Stimulated activated CD4-positive, alpha-beta T cell treated with anti-CD3 and anti-CD28 coated beads, Interleukin-12 subunit alpha, Interleukin-12 subunit beta, amount 100 ng/mL, for 4 hours (primary cell): ENCODE measurements at places on chromosomes 2 and 18.

DNA sequence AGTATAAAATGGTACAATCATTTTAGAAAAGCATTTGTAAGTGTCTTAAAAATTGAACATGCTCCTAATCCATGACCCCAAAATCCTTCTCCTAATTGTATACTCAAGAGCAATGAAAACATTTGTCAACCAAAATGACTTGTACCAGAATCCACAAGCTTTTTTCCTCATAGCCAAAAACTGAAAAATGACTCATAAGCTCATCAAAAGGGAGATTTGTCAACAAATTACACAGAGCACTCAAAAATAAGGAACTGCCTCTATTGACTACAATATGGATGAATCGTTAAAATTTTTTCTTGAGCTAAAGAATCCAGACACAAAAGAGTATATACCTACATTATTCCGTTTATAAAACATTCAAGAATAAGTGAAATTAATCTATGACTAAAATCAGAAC, 544.8 kb downstream of the ARHGAP15 start:
- DNase-seq = no peak

DNA sequence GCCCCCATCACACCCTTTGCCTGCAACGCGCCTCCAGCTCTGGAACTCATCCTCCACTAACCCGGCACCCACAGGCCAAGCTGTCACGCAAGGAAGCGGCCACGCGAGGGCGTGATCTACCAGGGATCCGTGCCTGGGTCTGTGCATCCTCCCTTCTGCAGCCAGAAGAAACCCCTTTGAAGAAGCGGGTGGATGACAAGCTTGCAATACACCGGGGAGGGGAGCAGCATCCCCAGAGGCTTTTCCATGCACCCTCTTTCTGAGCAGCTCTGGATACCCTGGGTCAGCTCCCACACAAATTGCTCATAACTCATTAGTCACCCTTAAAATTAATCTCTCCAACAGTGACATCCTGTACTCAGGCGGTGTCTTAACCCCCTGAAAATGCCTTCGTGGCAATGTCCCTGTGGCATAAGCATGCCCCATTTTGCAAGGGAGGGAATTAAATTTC, 47.6 kb downstream of the PDCL3 start:
- DNase-seq = peak; percentile 64

DNA sequence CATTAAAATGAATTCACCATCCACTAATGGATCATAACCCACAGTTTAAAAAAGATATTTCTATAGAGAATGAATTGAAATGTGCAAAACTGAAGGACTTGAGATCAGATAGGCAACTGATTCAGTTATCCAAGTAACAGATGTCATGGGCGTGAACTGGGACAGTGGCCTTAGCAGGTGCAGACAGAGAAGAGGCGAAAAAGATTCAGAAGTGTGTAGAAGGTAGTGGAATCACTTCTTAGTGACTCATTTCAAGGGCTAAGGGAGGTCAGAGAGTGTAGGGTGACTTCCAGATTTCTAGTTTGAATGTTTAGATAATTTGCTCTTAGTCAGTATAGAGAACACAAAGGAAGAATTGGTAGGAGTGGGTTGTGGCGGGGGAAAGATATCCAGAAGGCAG, 79.7 kb downstream of the EHBP1 start:
- no peak for DNase-seq

DNA sequence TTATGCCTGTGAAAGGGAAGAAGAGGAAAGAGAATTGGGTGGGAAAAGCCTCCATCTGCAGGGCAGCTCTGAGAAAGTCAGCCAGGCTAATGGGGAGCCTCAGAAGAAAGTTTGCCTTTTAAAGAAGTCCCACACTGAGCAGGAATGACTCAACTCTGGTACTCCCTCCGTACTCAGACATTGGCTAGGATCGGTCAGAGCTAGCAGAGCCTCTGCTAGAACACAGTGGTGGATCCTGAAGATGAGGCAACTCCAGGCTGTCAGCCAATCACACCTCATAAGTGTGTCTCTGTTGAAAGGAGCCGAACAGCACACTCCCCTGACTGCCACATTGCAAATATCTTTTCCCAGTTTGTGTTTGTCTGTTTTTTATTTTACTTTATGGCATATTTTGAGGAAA, 96.9 kb downstream of the HNRNPLL start:
- DNase-seq = no peak

GRCh38 chr18:55477499-55477859, 110.5 kb downstream of the TCF4 start:
- no peak for DNase-seq

- DNase-seq = no peak
These were observed 113.9 kb downstream of the ANKRD44 start for GRCh38 chr2:197196541-197197180.

DNA sequence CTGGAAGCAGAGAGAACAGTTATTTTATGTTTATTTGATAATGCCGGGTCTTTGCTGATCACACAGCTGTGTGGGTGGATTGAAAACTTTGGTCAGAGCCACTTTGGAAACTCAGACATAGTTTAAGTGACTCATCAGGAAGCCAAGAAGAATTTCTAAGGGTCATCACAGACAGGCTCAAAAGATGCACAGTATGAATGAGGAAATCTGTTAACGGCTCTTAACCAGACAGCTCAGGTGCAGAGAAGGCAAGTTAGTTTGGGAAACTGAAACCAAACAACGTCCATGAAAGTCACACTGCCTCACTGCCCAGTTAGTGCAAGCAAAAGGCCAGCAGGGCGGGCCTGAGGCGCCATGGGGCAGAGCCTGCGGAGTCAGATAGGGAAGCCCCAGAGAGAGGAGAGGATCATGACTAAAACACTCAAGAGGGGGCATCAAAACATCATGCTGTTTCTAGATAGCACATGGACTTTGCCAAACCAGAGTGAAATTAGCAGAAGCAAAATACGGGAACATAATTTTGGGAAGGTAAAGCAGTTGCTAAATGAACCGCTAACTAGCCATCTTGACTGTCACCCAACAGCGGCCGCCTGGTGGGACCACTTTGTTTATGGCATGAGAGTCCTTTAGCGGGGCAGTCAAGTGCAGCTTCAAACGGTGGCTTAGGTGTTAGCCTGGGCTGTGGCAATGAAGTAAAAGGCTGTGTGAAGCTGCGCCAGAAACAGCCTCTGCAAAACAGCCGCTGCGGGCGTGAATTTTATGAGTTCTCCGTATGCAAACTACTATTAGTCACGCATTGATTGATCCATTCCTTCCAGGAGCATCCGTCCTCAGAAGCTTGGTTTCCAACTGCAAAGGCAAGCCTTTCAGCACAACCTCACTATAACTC, 101.2 kb downstream of the KCTD18 start:
- DNase-seq = no peak

DNA sequence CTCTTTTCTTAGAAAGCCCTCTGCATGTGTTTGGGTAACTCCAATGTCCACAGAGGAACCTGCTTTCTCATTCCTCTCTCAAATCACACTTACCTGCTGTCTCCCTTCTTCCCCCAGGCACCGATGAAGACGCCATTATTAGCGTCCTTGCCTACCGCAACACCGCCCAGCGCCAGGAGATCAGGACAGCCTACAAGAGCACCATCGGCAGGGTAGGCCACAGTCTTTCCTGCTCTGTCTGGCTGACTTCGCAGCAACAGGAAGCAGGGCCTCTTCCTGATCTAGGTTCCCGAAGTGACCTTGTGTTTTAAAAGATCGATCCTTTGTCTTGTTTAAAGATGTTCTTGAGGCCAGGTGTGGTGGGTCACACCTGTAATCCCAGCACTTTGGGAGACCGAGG, 25.0 kb upstream of the GMCL1 start:
- no peak for DNase-seq

GRCh38 chr2:177172034-177172880, 40.3 kb upstream of the HNRNPA3 start:
- no peak for DNase-seq

GRCh38 chr18:49967636-49968313, 154.4 kb upstream of the ACAA2 start:
- no peak for DNase-seq

DNA sequence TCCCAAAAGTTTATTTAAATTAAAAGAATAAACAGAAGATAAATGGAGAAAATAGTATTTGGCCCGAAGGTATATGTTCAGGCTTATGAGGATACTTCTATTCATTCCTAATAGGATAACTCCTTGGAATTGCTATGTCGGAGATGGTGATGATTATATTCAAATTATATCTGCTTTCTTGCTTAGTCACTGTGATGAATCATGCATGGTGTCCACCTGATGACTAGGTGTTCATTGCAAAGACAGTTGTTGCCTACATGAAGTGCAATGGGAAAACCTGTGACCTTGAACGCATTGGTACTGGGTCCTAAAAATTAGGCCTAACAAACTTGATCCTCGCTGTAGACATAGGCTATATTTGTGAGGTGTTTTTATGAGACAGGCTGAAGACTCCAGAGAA, 617.3 kb upstream of the ZEB2 start:
- DNase-seq = no peak

DNA sequence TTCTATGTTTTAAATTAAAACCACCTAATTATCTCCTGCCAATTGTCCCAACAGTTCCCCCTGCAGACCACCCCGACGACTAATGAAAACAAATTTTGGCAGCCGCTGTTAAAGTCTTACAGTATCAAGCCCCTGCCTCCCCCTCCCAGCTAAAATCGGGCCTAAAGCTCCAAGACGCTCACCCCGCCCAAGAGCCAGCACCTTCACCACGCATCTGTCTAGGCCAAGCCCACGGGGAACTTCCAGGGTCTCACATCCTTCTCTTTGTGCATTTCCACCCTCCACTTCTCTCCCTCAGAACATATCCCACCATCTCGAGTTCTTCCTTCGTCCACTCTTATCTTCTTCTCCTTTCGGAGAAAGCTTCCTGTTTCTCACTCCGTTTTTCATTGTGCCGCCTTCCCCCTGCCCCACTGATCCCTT, 445 bp downstream of the PRPF40A start:
- peak; percentile 25 for DNase-seq

DNA sequence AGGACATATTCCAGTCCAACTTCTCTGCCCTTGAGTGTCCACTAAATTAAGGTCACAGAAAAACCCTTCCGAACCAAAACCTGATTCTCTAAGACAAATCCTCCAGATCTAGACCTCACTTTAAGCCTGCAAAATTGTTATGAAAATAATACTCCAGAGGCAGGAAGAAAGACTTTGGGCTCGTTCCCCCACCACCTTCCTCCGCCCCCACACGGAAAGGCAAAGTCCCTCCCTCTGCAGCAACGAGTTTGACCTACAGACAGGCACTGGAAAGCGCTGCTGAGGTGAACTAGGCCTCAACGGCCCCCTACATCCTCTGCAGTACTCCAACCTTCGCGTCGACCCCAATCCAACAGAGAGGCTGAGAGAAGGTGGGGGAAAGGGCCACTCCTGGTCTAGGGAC, 808 bp downstream of the ATP5MC3 start:
- DNase-seq = peak; percentile 45

DNA sequence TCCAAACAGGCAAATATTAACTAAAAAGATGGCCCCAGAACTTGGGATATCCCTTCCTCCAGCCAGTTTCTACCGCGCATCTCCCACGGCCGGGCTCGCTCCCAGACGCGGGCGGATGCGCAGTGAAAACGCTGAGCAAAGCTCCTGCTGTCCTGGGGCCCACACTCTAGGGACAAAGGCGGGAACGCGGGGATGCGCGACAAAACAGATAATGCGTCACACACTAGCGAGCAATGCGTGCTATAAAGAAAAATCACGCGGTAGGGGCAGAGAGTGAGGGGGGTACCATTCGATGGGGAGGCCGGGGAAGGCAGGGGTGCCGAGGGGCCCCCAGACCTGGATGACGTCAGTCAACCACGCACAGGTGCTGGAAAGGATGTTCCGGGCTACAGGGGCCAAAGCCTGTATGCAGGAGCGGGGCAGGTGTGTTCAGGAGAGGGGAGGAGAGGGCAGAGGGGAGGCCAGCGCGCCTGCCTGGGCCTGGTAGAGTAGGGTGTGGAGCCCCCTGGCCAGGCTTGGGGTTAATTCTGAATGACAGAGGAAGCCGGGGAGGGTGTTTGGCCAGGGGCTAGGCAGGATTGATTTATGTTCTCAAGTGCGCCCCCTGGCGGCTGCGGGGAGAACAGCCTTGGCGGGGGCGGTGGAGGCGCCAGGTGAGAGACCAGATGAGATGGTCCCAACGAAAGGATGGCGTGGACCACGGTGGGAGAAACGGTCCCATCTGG, 14.9 kb upstream of the ITM2C start:
- DNase-seq = peak; percentile 71

GRCh38 chr2:36516136-36516870, 81.7 kb downstream of the FEZ2 start:
- no peak for DNase-seq

DNA sequence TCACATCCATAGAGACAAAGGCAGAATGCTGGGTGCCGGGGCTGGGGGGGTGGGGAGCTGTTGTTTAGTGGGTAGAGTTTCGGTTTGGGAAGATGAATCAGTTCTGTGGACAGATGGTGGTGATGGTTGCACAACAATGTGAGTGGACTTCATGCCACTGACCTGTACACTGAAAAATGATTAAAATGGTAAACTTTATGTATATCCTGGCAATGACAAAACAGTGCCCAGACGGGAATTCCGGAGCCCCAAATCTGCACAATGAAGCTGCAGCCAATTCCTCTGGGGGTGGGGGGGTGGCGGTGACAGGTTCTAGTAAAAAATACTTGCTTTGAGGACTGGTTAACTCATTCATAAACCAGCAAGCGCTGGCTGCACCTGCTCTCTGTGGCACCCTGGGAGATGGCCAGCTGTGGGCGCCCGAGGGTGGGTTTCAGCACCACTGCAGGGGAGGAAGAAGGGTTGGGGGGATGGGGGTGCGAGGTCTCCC, 81.8 kb upstream of the HPCAL1 start:
- no peak for DNase-seq

- no peak for DNase-seq
These were observed 48.7 kb downstream of the RRM2 start for GRCh38 chr2:10171006-10171800.

GRCh38 chr2:128468186-128468920, 149.7 kb upstream of the HS6ST1 start:
- no peak for DNase-seq

- DNase-seq = no peak
These were observed 6.8 kb downstream of the CYB5A start for GRCh38 chr18:74284980-74285355.

DNA sequence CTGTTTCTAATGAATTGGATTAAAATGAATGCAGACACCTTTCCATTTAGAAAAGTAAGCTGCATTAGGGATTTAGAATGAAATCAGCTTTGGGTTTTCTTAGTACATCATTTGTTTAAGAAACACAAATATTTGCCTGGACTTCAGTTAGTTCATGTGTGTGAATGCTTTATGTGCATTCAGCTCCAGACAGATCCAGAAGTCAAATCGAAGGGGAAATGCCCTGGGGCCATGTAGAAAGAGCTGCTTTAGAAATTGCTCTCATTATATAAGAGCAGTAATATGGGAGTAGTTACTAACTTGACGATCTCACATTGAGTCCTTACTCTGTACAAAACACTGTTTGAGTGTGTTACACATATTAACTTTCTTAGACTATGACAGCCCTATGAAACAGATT, 88.0 kb upstream of the TTC39C start:
- no peak for DNase-seq

GRCh38 chr18:56315363-56315762, 323.0 kb downstream of the TXNL1 start:
- no peak for DNase-seq

DNA sequence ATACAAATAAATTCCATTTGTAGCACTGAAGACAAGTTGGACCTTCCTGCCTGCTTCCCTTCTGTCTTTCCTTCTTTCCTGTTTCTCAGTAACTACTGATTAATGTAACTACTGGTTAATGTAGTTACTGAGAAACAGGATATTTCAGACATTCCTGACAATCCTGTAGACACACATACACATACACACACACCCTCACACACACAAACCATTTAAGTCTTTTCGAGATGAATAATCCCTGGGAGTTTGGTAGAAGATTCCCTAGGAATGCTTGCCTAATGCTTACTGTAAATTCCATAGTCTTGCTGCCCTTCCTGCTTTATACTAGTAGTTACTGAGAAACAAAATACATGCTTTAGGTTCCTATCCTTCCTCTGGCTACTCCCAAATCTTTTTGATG, 83.9 kb downstream of the PIK3C3 start:
- no peak for DNase-seq
